Right lung (tissue), 10 donors: ENCODE measurements at places on chromosomes 11 and 22. TPM values are rescaled to one million over a fixed set of nuclear protein-coding genes. Genes with fewer than 3 reads are reported as not detected.
A peak's percentile ranks its signal among the peaks of the same experiment; 100 is the strongest.

Gene HORMAD2
- polyA plus RNA-seq, result 0.07 TPM

DNA sequence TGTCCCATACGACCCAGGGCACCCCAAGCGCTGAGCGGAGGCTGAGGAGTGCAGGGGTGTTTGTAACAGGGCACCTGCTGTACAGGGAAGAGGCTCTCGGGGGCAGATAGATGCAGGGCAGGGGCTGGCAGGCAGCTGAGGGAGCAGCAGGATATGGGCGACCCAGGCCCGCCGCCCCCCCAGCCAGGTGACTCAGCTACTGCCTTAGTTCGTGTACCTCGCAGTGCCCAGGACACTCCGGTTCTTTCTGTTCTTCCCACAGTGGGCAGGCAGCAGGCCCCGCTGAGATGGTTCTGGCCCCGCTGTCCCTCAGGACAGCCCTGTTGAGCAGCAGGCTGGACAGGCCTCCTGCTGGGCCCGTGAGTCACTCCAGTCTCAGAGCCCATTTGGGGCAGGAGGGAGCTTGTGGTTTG lies 16.2 kb downstream of the PHLDA2 start:
- DNase-seq, result no peak

DNA sequence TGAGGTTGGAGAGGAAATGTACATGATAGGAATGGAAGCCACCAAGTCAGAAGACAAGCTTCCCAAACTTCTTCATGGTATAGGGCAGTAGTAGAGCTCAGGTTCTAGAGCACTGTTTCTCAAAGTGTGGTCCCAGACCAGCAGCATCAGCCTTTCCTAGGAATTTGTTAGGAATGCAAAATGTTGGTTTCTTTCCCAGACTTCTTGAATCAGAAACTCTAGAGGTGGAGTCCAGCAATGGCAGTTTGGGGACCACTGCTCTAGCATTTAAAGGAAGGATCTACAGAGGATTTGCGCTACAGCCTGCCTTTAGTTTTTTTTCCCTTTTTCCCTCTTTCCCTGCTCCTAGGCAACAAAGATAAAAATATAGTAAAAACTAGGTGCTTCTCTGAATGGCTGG lies 17.0 kb upstream of the MMP12 start:
- no peak for DNase-seq

- DNase-seq, result no peak
Observed at GRCh38 chr11:67996051-67996450, 7.8 kb downstream of the UNC93B1 start.

DNA sequence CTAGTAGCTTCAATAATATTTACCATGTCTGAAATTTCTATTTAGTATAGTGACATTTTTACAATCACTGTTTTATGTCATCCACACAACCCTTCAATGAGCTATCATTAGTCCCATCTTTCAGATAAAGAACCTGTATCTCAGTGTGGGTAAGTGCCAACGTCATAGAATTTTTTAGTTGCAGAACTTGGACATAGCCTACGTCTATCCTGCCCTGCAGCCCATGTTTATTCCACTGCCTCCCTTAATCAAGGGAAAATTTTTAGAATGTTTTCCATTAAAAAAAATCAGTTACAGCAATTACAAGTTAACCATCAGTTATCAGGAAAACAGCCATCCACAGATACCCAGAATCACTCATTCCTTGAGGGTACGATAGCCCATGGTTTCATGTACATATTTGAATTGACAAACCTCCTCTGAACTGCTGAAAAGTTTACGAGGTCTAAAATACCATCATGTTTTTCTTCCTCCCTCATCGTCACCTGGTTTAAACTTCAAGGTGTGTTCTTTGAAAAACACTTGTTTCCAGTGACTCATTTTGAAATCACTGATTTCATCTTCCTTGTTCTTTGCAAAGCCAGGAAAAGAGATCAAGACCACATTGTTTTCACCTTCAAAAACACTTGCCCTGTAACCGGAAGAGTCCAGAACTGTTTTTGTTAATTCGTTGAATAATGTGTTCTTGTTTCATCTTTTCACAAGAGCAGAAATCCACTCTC lies 100.9 kb downstream of the FAM76B start:
- DNase-seq, result no peak

Gene NCF4
- 5.0 TPM for polyA plus RNA-seq

DNA sequence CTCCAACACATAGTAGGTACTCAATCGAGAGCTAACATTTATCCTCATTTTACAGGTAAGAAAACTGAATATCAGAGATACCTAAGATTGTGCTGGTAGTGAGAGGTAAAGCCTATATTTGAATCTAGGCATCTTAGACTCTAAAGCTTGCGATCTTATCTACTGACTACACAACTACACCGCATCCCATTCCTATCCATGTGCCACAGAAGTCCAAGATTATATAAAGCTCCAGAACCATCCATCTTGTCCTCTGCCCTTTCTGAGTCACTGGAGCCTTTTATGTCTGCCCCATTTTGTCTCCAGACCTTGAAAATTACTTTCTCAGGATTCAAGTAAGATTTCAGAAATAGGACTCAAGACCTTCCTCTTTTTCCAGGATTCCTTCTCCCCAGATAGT lies 84.4 kb downstream of the OR5AK2 start:
- no peak for DNase-seq

GRCh38 chr11:11280826-11281225 lies 72.2 kb downstream of the CSNK2A3 start:
- DNase-seq, result no peak

GRCh38 chr11:113477321-113477720 lies 2.1 kb upstream of the DRD2 start:
- DNase-seq, result no peak

GRCh38 chr11:67266449-67267187 lies at the start of gene GRK2:
Gene GRK2 (plus strand): TSS chr11:67266473. CDS start chr11:67266700, 227 bp downstream.
- DNase-seq, result no peak

Gene ROM1
- polyA plus RNA-seq, result 7.5 TPM

Gene RANBP1
- 162 TPM for polyA plus RNA-seq

GRCh38 chr22:42018224-42018623 lies 19.6 kb downstream of the WBP2NL start:
- DNase-seq, result no peak

- no peak for DNase-seq
Observed at GRCh38 chr11:113736323-113736722, 30.2 kb upstream of the TMPRSS5 start.

GRCh38 chr11:121349790-121350189 lies 57.2 kb downstream of the SC5D start:
- DNase-seq, result no peak

DNA sequence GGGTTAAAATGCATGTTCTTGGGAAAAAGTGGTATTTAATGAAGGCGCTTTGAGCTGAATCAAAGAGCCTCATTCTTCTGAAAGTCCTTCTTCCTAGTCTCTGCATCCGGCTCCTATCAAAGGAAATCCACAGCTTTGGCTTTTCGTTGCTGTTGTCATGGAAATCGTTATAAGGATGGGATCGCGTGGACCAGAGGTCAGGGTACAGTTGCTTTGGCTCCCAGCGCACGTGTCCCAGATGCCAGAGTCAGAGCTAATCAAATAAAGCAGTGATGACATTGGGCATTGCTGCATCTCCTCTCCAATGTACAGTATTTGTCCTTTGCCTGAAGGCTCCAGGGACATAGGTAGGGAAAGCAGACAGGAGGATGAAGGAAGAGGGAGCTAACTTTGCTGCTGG lies 181.9 kb downstream of the MYO18B start:
- no peak for DNase-seq

DNA sequence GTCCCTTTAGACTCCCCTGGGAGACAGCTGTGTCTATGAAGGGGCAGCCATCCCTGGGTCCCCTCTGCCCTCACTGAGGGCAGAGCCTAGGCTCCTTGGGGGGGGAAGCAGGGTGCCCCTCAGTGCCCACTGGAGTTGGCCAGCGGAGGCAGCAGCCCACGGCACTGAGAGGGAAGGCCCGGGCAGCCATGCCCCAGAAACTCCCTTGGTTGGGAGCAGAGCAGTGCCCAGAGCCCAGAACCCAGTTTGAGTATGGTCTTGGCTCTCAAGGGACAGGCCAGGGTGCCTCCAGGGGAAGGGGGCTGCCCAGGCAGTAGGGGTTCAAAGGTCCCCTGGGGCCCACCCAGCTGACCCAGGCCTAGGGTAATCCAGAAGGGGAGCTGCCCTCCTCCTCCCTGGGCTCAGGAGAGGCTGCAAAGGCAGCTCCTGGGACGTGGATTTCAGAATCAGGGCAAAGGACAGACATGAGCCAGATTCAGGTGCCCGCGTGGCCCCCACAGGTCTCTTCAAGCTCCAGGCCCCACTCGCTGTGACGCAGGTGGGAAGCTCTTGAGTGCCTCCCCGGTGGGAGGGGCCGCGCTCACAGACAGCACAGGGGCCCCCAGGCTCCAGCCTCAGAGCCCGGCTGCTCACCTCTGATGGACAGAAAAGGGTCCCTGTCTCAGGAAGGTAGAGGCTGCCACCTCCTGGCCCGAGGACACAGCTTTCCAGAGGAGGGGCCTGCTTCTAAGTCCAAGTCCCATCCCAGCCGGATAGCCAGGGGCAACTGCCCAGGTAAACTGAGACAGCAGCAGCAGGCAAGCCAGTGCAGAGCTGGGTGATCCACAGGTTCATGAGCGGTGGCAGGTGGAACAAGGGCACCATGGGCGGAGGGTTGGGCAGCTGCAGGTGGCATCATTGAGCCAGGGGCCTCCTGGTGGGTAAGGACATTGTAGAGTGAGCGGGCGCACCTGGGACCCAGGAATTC lies 2.6 kb downstream of the C11orf21 start:
- DNase-seq, result no peak

GRCh38 chr11:119776031-119776636 lies 47.1 kb upstream of the NECTIN1 start:
- no peak for DNase-seq

Gene BATF2
- 3.9 TPM for polyA plus RNA-seq

Gene CCDC188
- 2.9 TPM for polyA plus RNA-seq

Gene MUC15
- 0.80 TPM for polyA plus RNA-seq

Gene CDC42EP1
- polyA plus RNA-seq, result 35.5 TPM

Gene USP2
- 2.0 TPM for polyA plus RNA-seq

- DNase-seq, result peak; percentile 52
Observed at GRCh38 chr11:66981976-66982578, 7.0 kb downstream of the C11orf86 start.

DNA sequence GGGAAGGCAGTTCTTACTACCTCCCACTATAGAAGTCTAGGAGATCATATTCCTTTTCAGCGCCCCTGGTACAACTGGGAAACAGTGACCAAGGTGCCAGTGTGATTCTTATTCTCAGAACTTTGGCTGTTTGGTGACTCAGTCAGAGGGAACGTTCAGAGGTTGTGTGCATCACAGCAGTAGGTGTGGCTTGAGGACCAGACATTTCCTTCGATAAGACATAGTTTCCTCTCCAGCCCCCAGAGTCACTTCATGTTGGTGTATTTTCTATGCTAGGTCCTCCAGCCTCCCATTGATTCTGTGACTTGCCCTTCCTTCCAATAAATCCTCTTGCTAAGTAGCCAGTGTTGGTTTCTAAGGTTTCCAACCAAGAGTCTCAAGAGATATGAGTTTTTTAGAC lies 171.9 kb upstream of the MPPED2 start:
- no peak for DNase-seq

GRCh38 chr11:2221591-2221990 lies 48.8 kb downstream of the ASCL2 start:
- no peak for DNase-seq

DNA sequence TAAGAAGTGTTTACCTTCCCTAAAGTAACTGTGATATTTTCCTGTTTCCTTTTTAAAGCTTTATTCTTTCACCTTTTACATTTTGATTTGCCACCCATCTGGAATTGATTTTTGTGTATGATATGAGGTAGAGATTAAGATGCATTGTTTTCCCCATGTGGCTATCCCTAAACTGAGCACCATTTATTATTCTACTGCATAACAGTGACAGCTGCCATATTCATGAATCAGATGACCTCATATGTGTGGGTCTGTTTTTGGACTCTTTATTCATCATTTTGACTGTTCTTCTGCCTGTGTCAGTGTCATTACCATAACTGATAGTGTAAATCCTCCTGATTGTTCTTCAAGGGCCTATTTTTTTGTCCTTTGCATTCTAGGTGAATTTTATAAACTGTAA lies 50.8 kb downstream of the HIPK3 start:
- no peak for DNase-seq

Gene OR52I1
- polyA plus RNA-seq, result 0.04 TPM

DNA sequence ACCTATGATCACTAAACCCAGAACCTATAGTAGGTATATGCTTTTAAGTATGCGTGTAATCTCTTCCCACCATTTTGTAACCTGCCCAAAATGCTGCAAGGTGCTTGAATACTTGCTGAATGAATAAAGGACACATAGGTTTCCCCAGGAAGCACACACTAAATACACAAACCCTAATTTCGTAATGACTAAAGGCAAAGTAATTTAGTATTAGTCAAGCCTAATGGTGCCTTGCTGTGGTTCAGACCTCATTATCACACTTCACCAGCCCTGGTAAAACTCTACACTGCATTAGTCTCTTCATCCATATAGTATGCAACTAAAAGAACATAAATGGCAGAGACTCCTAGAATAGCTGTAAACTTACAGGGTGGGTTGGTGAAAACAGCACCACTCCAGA lies 289.0 kb upstream of the PITPNB start:
- DNase-seq, result no peak

DNA sequence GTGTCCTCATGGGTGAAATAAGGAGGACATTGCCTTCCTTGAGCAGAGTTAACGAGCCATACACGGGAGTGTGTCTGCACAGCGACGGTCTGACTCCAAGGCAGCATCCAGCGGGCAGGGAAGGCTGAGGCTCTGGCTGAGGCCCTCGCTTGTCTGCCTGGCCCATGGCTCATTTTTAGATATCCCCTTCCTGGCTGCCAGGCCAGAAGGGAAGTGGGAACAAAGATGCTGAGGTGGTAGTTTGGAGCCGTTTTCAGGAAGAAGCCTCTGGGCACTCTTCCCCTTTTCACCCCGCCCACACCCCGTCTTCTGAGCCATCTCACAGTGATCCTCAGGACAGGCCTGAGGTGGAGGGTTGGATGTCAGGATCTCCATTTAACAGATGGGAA lies 3.0 kb upstream of the SLCO2B1 start:
- DNase-seq, result no peak

DNA sequence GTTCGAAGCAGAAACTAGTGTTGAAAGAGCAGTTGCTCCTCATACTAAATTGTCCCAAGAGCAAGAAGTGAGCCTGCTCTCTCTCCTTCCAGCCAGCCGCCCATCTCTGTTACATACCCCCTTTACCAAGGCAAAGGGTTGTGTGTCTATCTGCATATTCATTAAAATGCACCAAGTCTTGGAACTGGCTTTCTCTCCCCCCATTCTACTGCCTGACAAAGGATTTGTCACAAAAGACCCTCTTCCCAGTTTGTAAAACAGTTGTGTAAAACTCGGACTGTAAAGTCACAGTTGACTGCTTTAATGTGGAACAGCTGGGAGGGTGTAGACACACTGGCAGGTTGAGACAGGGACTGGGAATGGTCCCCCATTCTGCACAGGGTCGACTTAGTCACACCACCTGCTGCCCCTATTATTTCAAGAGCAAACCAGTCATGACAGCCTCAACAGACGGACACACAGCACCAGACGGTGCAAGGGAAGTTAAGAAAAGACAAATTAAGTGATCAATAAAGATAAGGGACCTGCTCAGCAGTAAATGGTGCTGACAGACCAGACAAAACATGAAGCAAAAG lies 60.0 kb upstream of the HTATIP2 start:
- no peak for DNase-seq

DNA sequence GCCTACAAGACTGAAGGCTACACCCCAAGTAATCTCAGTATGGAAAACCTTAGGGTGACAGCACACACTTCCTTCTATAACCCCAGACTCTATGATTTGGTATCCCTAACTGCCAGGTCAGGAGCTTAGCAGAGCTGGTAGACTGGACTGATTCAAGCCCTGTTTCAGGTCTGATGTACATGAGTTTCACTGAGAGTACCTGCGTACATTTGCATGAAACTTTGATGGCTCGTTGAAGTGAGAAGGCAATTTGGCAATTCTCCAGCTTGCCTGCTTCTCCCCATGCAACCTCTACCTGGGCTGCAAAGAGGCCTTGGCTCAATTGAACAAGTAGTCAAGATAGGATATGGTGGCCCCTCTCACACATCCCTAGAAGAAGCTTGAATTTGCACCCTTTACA lies 10.2 kb downstream of the FIBIN start:
- no peak for DNase-seq
